Muscle of leg (tissue), 16 donors: ENCODE measurements at places on chromosomes 6 and 20.

DNA sequence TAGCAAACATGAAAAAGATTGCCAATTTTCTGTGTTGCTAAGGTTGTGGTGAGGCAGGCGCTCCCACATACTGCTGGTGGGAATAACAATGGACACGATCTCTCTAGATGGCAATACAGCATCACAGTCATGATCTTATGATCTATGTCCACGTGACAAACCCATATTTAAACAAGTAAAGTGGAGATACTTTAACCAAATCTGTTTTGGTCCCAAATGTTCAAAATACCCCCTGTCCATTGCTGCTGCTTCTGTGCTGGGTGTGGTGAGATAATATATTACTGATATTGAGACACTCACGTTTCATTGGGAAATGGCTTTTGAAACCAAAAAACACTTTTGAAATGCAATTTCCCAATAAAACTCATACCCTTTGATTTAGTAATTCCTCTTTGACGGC lies 23.0 kb downstream of the SIRPD start:
- DNase-seq, result no peak

- no peak for DNase-seq
These were observed 353.0 kb upstream of the RGS17 start for GRCh38 chr6:153484056-153484455.

DNA sequence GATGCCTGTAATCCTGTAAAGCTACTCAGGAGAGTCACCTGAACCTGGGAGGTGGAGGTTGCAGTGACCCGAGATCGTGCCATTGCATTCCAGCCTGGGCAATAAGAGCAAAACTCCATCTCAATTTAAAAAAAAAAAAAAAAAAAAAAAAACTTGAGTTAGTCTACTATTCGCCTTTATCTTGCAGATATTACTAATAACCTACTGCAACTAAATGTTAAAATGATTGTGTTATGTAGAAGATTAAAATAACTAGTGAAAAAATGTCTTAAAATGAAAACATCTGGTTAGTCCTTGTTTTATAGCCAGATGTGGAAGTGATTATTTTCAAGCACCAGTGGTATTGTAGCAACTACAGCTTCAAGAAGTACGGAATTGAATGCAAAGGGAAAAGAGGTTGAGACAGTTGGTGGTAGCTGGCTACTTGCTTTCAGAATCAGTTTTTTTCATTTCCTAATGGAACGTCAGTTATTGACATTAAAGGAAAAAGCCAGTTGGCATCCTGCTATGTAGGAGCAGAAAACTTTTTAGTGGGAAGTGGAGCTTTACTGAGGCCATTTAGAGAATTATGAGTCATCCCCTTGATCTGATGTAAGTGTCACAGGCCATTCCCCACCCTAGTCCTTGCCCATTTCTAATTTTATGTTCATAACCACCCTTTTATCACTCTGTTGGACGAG lies 43.8 kb upstream of the DYNLRB1 start:
- DNase-seq, result peak; percentile 78

DNA sequence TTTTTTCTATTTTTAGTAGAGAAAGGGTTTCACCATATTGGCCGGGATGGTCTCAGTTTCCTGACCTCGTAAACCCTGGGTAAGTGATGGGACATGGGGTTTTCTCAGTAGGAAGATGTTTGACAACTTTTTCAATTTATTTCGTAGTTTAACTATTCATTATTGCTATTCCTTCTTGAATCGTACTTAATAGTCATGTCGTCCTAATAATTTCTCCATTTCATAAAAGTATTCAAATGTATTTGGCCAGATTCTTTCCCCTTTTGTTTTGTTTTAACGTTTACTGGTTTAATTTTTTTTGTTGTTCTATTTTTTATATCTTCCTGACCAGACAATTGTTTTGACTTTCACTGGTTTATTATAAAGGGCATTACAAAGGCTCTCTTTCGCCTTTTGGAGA lies 16.3 kb downstream of the GPX5 start:
- DNase-seq, result no peak

DNA sequence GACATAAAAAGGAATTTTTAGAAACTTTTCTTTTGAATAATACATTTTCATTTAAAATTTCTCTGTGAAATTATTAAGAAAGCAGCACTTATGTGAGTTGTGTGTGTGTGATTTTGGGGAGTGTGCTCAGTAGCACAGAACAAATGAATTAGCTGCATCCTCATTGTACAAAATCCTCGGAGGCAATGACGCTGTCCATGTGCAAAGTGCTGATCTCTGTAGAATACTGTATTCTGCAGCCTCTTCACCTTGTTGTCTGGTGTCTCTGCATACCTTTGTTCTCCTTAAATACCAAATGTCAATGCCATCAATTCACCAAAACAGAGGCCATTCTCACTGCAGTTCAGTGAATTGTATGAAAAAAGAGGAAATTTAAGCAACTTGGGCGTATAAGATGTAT lies 838.4 kb downstream of the QKI start:
- DNase-seq, result peak; percentile 52

DNA sequence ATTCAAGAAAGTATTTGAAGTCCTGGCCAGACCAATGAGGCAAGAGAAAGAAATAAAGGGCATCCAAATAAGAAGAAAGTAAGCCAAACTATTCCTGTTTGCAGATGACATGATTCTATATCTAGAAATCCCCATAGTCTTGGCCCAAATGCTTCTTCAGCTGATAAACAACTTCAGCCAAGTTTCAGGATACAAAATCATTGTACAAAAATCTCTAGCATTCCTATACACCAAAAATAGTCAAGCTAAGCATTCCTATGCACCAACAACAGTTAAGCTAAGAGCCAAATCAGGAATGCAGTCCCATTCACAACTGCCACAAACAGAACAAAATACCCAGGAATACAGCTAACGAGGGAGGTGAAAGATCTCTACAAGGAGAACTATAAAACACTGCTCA lies 60.1 kb upstream of the PHIP start:
- no peak for DNase-seq

DNA sequence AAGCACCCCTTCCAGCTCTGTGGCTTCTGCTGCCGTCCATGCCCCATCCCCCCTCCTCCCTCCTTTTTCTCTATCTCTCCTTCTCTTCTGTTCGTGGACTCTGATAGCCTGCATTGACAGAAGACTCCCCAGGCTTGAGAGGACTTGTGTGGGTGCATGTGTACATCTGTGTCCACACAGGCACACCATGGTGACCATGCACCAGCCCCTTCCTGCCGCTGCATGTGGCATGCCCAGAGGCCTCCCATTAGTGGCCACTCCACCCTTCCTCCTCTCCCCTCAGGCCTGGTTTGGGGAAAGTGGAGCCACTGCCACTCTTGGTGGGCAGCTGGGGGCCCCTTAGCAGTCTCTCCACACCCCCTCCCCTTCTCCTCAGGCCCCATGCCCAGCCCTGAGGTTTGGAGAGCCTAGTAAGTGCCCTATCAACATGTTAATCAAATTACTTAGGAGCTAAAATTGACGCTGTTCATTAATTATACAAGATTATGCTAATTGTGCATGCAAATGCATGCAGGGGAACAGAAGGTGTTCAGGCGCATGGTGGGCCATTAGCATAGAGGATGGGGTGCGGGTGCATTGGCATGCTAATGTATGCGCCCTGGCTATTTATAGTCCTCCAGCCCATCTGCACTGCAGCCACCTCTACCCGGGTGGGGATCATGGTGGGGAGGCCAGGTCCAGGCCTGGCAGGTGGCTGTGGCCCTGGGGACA lies 45.9 kb downstream of the EBF4 start:
- DNase-seq, result no peak

GRCh38 chr20:63374504-63374903 lies 13.4 kb upstream of the CHRNA4 start:
- no peak for DNase-seq

DNA sequence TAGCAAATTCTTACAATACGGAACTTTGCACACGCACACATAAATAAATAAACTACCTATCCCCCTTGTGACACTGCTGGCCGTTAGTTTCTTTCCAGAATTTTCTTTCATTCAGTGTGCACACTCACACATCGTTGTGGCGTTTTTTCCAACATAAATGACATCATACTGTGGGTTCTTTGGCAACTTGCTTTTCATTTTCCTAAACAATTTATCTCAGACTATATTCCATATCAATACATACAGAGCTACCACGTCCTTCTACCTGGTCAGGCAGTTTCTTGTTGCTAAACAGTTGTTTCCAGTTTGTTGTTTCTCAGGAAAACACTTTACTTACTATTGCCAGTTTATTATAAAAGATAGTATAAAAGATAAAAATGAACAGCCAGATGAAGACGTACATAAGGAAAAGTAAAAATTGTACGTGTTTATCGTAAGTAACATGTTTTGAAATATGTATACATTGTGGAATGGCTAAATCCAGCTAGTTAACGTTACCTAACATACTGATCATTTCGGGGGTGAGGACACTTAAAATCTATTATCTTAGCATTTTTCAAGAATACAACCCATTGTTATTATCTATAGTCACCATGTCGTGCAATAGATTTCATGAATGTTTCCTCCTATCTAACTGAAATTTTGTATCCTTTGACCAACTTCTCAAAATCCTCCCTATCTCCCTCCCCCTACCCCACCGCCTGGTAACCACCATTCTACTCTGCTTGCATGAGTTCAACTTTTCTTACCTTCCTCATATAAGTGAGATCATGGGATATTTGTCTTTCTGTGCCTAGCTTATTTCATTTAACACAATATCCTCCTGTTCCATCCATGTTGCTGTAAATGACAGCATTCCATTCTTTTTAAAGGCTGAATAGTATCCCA lies 1.2 kb upstream of the TP53RK start:
- no peak for DNase-seq

DNA sequence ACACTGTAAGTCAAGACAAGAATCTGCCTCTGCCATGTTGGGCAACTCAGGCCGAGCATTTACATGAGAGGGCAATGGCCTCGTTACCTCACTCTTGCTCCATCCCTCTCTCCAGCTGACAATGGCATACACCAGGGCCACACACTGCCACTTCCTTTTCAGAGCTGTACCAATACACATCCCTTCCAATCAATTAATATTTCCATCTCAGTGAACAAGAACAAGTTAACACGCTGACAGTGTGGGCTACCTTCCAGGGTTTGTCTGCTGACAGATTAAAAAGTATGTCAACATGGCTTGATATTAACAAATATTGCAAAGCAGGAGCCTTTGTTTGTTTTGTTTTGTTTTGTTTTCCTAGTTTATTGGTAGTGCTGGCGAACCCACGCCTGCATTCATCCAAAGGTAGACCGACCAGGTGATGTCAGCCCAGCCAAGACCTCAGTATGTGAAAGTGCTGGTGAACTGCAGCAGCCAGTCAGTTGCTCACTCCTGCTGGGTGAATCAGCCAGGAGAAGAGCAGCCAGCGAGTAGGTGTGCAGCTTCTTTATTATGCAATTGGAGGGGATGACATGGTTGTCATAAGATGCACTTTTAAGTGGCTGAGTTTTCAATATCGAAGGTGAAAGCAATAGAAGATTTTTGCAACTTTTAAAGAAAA lies 487.3 kb upstream of the JARID2 start:
- DNase-seq, result no peak

DNA sequence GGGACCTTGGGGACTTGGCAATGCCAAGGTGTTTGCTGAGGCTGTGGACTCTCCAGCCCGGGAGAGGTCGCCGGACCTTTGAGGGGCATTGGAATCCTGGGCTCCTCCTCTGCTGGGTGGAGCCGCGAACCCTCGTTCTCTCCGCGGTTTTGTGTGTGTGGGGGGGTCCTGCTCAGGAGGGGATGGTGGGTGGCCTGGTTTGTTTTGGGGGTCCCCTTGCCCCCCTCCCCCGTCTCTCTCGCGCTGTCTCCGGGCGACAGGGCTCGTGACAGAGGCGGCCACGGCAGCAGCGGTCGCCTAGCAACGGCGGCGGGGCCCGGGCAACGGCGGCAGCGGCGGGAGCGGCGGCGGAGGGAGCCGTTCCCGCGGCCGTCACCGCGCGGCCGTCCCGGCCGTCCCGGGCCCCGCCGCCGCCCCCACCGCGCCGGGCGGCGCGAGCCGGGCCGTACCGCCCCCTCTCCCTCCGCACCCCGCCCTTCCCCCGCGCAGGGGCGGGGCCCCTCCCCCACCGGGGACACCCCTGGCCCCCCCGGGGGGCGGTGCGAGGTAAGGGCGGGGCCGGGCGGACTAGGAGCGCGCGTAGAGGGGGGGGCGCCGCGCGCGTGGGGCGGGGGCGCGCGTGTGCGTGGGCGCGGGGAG lies 7.8 kb downstream of the SYNGAP1 start:
- DNase-seq, result peak; percentile 56

- DNase-seq, result no peak
These were observed 89.6 kb upstream of the SLC35F1 start for GRCh38 chr6:117817499-117817898.

GRCh38 chr20:15643713-15644112 lies 929.5 kb downstream of the KIF16B start:
- DNase-seq, result no peak

- DNase-seq, result no peak
These were observed 56.7 kb downstream of the ISM1 start for GRCh38 chr20:13277663-13278295.

DNA sequence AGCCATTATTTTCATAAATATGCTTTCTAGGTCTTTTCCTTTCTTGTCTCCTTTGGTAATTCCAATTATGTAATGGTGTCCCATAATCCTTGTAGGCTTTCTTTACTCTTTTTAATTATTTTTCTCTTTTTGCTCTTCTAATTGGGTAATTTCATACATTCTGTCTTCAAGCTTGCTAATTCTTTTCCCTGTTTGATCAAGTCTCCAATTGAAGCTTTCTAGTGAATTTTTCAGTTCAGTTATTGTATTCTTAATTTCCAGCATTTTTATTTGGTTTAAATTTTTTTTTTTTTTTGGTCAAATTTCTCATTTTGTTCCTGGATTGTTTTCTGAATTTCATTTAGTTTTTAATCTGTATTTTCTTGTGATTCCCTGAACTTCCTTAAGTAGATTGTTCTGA lies 74.9 kb upstream of the UST start:
- DNase-seq, result no peak

DNA sequence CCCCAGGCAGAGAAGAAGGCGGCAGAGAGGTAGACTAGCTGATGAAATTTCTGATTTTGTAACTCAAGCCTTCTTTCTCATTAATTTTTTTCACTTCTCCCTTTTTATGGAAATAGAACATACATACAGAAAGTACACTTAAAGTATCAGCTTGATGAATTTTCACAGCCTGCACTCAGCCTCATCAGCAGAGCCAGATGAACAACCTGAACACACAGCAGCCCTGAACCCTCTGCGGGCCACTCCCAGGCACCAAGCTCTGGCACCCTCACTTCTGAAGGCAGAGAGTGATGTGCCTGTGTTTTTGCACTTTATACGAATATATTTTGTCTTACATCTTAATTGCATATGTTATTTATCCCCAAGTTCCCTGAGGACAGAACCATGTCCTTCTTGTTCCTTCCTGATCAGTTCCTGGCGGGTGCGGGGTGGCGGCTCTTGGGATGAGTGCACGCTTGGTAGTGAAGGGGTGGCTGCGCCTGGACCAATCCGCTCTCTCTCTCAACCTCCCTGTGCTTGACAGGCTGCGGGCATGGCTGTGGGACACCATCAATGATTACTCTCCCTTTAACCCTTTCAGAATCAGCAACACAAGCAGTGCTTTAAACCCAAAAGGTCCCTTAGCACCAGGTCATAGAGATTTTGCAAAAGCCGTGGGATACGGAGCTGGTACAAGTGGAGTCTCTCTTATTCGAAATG lies 34.8 kb upstream of the AFDN start:
- DNase-seq, result no peak

GRCh38 chr20:833121-833449 lies 430 bp upstream of the FAM110A start:
- DNase-seq, result no peak

GRCh38 chr6:149454346-149454848 lies 30.4 kb downstream of the ZC3H12D start:
- peak; percentile 96 for DNase-seq
